Suppressor macrophage treated with lipopolysaccharide for 1 hour (primary cell): ENCODE measurements at places on chromosomes 7 and 10.

- DNase-seq = no peak
Measured at GRCh38 chr7:73999664-74000435, 28.1 kb upstream of the ELN start.

DNA sequence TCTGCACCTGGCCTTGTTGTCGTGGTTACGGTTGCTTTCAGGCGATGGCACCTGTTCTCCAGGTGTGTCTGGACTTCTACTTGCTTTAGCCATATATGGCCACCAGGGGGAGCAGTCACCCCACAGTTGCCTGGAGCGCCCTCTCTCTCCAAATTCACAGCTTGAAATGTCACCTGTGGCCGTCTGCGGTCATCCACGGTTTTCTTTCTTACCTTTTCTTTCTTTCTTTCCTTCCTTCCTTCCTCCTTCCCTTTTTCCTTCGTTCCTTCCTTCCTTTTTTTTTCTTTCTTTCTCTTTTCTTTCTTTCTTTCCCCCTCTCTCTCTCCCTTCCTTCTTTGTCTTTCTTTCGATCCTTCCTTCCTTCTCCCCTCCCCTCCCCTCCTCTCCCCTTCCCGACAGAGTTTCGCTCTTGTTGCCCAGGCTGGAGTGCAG, 150.5 kb upstream of the VKORC1L1 start:
- peak; percentile 55 for DNase-seq

GRCh38 chr7:88635149-88635548, 124.4 kb upstream of the ZNF804B start:
- DNase-seq = no peak

GRCh38 chr10:50362547-50363125, 111.3 kb upstream of the ASAH2 start:
- DNase-seq = peak; percentile 47

DNA sequence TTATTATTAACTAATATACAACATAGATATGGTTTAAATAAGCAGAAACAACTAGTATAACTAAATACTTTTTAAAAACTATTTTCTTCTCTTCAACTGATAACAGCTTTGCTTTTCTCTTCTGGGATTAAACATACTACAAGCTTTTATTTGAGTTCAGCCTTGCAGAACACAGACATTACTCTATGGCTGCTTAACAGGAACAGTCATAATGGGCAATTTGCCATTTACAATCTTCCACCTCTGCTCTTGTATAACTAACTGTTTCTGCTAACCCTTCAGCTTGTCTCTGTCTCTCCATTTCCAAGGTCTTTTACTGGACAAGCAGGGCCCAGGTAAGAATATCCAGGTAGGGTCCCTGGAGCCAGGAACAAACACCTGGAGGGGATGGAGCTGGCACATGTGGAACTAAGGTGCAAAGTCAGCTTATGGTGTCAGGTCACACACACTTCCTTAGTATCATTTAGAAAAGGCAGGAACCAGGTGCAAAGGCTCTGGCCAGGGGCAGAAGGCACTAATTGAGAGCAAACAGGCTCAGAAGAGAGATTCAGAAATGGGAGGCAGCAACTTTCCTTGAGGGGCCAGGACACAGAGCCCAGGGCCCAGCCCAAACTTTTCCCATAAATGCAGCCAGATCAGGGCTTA, 93.1 kb downstream of the STRA8 start:
- DNase-seq = no peak

- peak; percentile 83 for DNase-seq
Measured at GRCh38 chr10:62610649-62611229, 193.8 kb upstream of the ADO start.

GRCh38 chr7:32250471-32251260, 180.5 kb upstream of the PDE1C start:
- DNase-seq = no peak

- DNase-seq = peak; percentile 64
Measured at GRCh38 chr7:116679500-116679899, 7.5 kb downstream of the MET start.

DNA sequence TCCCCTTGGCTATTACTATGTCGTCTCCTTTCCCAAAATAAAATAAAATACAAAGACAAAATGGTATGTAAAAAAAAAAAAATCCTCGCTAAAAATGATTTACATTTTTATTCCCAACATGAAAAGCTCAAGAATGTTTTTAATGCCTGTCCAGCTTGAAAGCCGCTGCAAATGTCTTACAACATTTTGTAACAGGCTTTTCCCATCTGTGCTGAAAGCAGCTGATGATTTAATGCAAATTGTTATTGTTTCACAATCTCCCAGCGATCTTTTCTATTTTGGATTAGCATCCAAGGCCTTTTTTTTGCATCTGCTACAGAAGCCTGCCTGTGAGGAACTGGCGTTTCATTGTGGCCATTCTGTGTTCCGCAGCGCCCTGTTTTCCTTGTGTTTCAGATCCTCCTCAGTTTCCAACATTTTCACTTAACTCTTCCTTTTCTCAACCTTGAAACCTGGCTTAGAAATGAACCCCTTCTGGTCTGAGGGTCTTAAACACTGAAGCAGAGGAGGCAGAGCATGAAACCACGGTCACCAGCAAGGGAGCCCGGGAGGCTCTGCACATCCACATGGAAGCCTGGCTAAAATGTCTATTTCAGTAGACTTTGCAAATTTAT, 712.1 kb downstream of the PARD3 start:
- no peak for DNase-seq

GRCh38 chr7:65449505-65449852, 75.8 kb downstream of the ZNF92 start:
- DNase-seq = no peak

- no peak for DNase-seq
Measured at GRCh38 chr7:132857703-132858102, 224.2 kb downstream of the CHCHD3 start.

DNA sequence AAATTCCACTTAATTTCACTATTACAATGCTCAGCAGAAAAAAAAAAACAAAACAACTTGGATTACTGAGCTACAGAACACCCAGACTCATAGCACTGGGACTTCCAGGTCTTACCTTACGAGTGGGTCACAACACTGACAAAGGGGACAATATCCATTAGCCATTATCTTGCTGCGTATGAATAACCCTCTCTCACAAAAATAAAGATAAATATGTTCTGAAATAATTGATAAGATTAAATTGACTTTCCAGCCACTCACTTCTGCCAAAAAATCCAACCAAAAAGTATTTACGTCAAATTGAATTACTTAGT, 128.7 kb downstream of the PKD1L1 start:
- no peak for DNase-seq

GRCh38 chr7:104993217-104993862, 20.7 kb upstream of the KMT2E start:
- peak; percentile 80 for DNase-seq

DNA sequence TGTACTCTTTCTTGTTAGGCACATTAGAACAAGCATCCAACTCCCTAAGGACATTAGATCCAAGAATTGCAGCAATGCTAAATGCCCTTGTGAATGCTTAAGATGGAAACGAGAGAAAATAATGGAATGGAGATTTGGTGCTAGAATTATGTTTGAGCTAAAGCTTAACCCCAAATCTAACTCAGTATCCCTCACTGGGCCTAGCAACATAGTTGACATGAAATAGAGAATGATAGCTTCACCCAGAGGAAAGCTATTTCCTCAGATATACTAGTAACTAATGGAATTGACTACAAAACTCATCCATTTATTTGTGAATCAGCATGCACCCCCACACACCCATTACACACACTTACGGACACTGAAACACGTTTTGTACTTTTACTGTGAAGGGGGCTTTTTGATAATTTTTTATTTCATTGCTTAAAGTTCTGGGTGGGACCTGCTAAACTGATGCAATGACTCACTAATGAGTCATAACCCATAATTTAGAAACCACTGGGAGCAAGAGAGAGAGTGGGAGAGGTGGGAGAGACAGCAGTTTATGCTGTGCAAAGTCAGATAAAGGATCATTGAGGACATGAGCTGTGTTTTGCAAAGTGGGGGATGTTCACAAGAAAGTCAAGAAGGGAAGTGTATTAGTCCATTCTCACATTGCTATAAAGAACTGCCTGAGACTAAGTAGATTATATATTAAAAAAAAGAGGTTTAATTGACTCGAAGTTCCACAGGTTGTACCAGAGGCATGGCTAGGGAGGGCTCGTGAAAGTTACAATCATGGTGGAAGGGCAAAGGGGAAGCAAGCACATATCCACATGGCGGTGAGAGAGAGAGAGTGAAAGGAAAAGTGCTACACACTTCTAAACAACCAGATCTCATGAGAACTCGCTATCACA, 382.7 kb downstream of the SFMBT2 start:
- DNase-seq = peak; percentile 81

DNA sequence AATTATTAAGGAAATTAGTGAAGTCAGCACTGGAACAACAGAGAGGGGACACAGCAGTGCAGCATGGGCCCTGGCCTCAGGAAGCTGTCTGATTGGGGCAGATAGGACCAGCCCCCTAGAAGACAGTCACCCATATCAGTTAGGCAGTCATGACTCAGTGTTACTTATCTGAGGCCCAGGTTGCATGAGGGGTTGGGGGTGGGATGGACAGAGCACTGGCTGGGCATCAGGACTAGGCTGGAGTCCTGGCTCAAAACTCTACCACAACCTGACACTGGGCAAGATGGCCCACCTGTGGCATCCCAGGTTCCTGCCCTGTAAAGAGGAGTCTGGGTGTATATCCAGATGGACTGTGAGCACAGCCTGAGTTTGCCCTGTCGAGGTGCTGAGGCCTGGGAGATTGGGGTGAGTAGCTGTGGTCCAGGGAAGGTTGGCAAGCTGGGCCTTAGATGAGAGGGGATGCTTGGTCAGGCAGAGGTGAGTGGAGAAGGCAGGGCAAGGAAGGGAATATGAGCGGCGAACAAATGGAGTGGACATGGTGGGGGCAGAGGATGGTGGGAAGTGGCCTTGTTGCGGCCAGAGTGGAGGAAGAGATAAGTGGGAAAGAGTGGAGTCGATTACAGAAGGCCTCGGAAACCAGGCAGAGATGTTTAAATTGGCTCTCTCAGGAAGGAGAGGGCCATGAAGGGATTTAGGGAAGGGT, 37.5 kb downstream of the HK1 start:
- no peak for DNase-seq

DNA sequence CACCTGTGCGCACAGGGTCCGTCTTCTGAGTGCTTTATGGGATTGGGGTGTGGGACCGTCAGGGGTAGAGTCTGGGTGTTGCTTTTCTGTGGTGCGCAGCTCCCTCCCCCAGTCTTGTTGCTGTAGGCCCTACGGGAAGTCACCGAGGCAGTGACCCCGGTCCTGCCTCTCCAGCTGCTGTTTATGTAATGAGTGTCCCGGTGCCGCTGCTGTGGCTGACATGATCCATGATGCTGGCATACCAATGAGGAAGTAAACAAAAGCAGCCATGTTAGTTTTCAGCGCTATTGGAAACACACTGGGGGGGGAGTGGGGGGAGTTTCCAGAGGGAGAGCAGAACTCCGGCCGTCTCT, 1.1 kb downstream of the TRIM8 start:
- DNase-seq = peak; percentile 91

- DNase-seq = no peak
Measured at GRCh38 chr7:121521711-121522400, 125.7 kb upstream of the FAM3C start.

DNA sequence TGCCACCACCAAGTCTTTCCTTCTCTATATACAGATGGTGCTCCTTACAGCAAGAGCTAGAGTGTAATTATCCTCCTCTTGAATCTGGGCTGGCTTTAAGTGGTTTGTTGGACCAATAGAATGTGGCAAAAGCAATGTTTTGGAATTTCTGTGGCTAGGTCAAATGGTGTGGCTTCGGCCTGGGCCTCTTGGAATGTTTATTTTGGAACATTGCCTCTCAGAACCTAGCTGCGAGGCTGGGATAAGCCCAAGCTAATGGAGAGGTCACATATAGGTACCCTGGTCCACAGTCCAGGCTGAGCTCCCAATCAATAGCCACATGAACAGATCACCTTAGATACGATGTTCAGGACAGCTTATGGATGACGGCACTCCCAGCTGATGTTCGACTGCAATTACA, 556.7 kb downstream of the TYW1 start:
- DNase-seq = no peak

- DNase-seq = no peak
Measured at GRCh38 chr10:383519-383918, 248.3 kb downstream of the ZMYND11 start.

DNA sequence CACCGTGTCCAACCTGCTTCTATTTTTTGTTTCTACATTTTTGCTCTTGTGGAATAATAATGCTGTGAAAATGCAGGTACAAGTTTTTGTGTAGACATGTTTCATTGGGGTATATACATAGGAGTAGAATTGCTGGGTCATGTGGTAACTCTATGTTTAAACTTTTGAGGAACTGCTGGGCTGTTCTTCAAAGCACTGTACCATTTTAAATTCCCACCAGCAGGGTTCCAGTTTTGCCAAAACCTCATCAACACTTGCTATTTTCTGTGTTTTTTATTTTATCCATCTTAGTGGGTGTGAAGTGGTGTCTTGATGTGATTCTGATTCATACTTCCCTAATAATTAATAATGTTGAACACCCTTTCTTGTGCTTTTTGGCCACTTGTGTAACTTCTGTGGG, 138.6 kb downstream of the RGS10 start:
- DNase-seq = peak; percentile 35

- peak; percentile 7 for DNase-seq
Measured at GRCh38 chr10:188546-188945, 53.3 kb downstream of the ZMYND11 start.

DNA sequence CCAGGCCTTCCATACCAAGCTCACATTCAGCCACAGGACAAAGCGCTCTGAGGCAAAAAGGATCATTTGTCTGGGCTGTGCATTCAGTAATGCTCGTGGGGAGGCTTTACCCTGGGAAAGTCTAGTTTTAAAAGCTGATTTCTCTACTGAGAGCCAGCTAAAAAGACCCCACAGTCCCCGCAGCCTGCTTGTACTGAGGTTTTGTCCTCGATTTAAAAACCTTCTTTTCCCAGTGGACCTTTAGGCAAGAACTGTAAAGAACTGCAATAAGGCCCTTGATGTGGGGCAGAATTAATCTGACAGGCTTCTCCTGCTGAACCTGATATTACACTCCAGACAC, 180.3 kb downstream of the USP6NL start:
- DNase-seq = no peak

DNA sequence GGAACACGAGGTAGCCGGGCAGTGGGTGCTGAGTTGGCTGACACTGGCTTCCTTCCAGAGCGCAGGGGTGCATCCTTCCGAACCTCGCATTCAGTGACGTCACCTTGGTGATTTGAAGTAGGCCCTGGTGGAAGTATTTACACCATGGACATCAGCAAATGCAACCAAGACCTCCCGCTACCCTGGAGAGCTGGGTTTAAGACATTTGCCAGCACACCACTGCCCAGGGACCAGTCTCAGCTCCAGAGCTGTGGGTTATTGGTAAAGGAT, 106.4 kb upstream of the GPR26 start:
- DNase-seq = no peak

DNA sequence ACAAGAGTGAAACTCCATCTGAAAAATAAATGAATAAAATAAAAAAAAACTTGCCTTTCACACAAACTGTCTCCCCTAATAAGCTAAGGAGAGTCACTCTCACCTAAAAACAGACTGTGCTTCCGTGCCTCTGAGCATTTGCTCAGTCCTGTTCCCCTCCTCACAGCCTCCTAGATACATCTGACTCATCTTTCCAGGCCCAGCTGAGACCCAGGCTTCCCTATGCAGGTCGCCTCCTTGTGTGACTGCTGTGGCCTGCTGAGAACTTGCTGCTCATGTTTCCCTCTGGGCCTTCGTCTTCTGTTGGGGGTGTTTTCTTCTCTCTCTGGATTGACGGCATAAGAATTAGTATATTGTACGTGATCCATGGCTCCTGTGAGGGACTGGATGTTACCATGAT, 777.7 kb downstream of the LRMDA start:
- DNase-seq = no peak
